ENCODE measurements at places on chromosomes 7 and 10. TPM values are rescaled to one million over a fixed set of nuclear protein-coding genes. Genes with fewer than 3 reads are reported as not detected.

The TWIST1 gene
- total RNA-seq = not detected

The PAPOLB gene
- total RNA-seq = not detected

The APBB1IP gene
- 6.3 TPM for total RNA-seq

The OR2F2 gene
- total RNA-seq = not detected

The GALNT17 gene
- total RNA-seq = 1.6 TPM

The H2BK1 gene
- total RNA-seq = not detected

The PLOD3 gene
- 103 TPM for total RNA-seq

The RET gene
- 1.3 TPM for total RNA-seq

The COL1A2 gene
- total RNA-seq = 31.8 TPM

The LDB1 gene
- total RNA-seq = 67.7 TPM

The ASIC3 gene
- total RNA-seq = 10.7 TPM

GRCh38 chr7:95213148-95213547 is 111.2 kb downstream of the PON1 start:
- no peak for DNase-seq
- H3K4me1 ChIP-seq = no peaks in the 10 kb centered on the region
- H3K27ac ChIP-seq = no peak overlapping the region
- no peaks in the 10 kb centered on the region for H3K27me3 ChIP-seq

DNA sequence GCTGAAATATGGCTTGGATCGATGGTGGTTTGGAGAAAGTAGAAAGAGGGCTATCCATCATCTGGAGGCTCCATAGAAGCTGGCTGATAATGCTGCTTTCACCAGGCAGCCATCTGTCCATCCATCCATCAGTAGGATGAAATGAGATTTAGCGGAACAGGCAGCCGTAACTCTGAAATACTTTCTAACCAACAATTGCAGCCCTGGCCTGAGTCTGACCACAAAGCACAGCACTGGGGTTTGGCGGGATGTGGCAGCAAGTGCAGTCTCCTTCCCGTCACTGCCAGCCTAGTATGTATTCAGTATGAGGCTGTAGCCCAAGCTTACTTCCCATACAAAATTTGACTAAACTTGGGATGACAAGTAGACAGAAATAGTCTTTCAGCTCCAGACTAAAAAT is 38.0 kb downstream of the R3HCC1L start:
- no peak overlapping the region for H3K27ac ChIP-seq
- no peaks in the 10 kb centered on the region for H3K36me3 ChIP-seq

- no peak overlapping the region for H3K27ac ChIP-seq
- H3K4me1 ChIP-seq = no peaks in the 10 kb centered on the region
- DNase-seq = no peak
- H3K27me3 ChIP-seq = no peaks in the 10 kb centered on the region
- no peaks in the 10 kb centered on the region for H3K36me3 ChIP-seq
These were observed 163.8 kb upstream of the KAT6B start for GRCh38 chr10:74662635-74663034.

GRCh38 chr10:89668386-89669071 is 23.5 kb upstream of the PANK1 start:
- no peaks in the 10 kb centered on the region for H3K27me3 ChIP-seq
- DNase-seq = no peak
- H3K36me3 ChIP-seq = no peaks in the 10 kb centered on the region
- H3K4me1 ChIP-seq = no peaks in the 10 kb centered on the region

GRCh38 chr7:84474436-84474835 is 279.8 kb upstream of the SEMA3A start:
- H3K27me3 ChIP-seq = no peaks in the 10 kb centered on the region
- no peak overlapping the region for H3K4me3 ChIP-seq
- no peak overlapping the region for H3K27ac ChIP-seq
- DNase-seq = no peak

GRCh38 chr7:140609646-140610045 is 31.0 kb downstream of the DENND2A start:
- no peaks in the 10 kb centered on the region for H3K27me3 ChIP-seq
- no peaks in the 10 kb centered on the region for H3K4me1 ChIP-seq
- no peak overlapping the region for H3K27ac ChIP-seq
- no peak overlapping the region for H3K4me3 ChIP-seq

GRCh38 chr7:1716263-1717094 is 46.4 kb downstream of the ELFN1 start:
- no peak overlapping the region for H3K27ac ChIP-seq
- DNase-seq = no peak
- no peak overlapping the region for H3K4me3 ChIP-seq
- H3K27me3 ChIP-seq = no peaks in the 10 kb centered on the region
- H3K4me1 ChIP-seq = no peaks in the 10 kb centered on the region

- H3K27ac ChIP-seq = no peak overlapping the region
- no peak for DNase-seq
- no peaks in the 10 kb centered on the region for H3K36me3 ChIP-seq
These were observed 110.7 kb downstream of the RAB18 start for GRCh38 chr10:27614776-27615175.

GRCh38 chr7:17680026-17680425 is 260.3 kb downstream of the SNX13 start:
- peak; percentile 66 for DNase-seq
- no peaks in the 10 kb centered on the region for H3K36me3 ChIP-seq
- H3K4me3 ChIP-seq = no peak overlapping the region

- no peaks in the 10 kb centered on the region for H3K36me3 ChIP-seq
- H3K4me1 ChIP-seq = no peaks in the 10 kb centered on the region
- H3K27me3 ChIP-seq = no peaks in the 10 kb centered on the region
- DNase-seq = no peak
- no peak overlapping the region for H3K4me3 ChIP-seq
These were observed 53.5 kb downstream of the SND1 start for GRCh38 chr7:127705461-127705959.

- no peak for DNase-seq
- H3K27ac ChIP-seq = peak overlapping the region; percentile 99
- H3K36me3 ChIP-seq = peaks cover 13% of the 10 kb centered on the region
- no peaks in the 10 kb centered on the region for H3K27me3 ChIP-seq
These were observed 4.0 kb downstream of the PDGFA start for GRCh38 chr7:515628-516027.

DNA sequence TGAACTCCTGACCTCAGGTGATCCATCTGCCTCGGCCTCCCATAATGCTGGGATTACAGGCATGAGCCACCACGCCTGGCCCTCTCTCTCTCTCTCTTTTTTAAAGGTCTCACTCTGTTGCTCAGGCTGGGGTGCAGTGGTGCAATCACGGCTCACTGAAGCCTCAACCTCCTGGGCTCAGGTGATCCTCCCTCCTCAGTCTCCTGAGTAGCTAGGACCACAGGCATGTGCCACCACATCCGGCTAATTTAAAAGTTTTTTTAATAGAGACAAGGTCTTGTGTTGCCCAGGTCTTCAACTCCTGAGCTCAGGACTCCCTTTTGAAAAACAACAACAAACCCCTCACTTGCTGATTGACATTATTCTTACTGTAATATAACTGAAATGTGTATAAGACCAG is 11.6 kb downstream of the PALD1 start:
- DNase-seq = no peak
- H3K36me3 ChIP-seq = no peaks in the 10 kb centered on the region
- peaks cover 6% of the 10 kb centered on the region for H3K4me1 ChIP-seq
- H3K4me3 ChIP-seq = no peak overlapping the region
- no peaks in the 10 kb centered on the region for H3K27me3 ChIP-seq

DNA sequence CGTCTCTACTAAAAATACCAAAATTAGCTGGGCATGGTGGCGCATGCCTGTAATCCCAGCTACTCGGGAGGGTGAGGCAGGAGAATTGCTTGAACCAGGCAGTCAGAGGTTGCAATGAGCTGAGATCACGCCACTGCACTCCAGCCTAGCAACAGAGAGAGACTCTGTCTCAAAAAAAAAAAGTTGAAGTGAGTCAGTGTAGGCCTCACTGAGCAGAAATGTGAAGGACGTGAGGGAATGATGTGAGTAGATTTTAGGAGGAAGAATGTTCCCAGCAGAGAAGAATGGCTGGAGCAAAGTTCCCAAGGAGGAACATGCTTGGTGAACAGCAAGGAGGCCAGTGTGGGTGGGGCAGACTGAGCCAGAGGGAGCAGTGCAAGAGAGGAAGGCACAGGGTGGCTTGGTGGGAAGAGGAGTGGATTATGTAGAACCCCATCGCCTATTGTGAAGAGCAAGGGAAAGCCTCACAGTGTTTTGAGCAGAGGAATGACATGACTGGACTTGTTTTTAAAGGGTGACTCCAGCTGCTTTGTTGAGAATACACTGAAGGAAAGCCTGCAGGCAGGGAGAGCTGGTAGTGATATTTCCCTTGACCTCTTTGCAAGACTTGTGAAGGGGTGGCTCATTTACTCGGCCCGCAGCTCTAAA is 708.7 kb downstream of the SUGCT start:
- H3K36me3 ChIP-seq = no peaks in the 10 kb centered on the region
- no peaks in the 10 kb centered on the region for H3K27me3 ChIP-seq
- no peaks in the 10 kb centered on the region for H3K4me1 ChIP-seq
- no peak for DNase-seq

- H3K4me1 ChIP-seq = peaks cover under 1% of the 10 kb centered on the region
- H3K36me3 ChIP-seq = no peaks in the 10 kb centered on the region
- H3K27ac ChIP-seq = no peak overlapping the region
- DNase-seq = no peak
- H3K27me3 ChIP-seq = no peaks in the 10 kb centered on the region
- H3K4me3 ChIP-seq = no peak overlapping the region
These were observed 4.4 kb upstream of the TBL2 start for GRCh38 chr7:73582664-73583202.

- H3K36me3 ChIP-seq = no peaks in the 10 kb centered on the region
- no peak overlapping the region for H3K27ac ChIP-seq
- DNase-seq = no peak
- no peaks in the 10 kb centered on the region for H3K27me3 ChIP-seq
- H3K4me1 ChIP-seq = peaks cover 16% of the 10 kb centered on the region
- no peak overlapping the region for H3K4me3 ChIP-seq
These were observed 85.4 kb upstream of the AFAP1L2 start for GRCh38 chr10:114489521-114490310.

DNA sequence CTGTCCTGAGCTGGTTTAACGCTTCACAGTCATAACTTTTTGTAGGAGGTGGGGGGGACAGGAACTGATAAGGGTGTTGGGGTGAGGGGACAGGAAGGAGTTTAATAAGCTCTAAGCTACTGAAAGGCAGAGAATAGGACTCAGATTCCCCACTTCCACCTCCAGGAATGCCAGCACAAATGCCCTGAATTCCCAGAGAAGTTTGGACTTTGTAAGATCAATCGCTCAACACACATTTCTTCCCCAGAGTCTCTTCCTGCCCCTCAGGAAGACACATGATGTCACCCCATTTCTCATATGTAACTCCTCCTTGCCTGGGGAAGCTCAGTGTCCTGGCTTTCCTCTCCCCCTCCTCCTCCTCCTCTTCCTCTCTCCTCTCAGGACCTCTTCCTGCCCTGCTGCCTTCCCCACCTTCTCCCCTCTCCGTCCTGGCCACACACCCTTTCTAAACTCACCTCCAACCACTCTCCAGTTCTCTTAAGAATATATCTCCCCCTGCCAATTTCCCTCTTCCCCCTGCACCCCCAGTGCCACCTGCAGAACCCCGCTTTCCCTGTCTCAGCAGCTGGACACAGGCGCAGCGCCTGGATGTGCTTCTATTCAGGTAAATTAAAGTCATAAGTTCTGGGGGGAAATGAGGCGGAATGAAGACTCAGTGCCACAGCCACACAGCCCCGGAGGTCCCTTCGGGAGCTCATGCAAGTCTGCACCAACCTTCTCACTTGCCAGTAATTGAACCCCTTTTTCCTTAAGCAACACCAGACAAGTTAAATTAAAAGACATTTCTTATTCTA is 5.3 kb upstream of the LOXL4 start:
- no peak for DNase-seq
- no peaks in the 10 kb centered on the region for H3K36me3 ChIP-seq
- H3K27ac ChIP-seq = no peak overlapping the region
- H3K27me3 ChIP-seq = no peaks in the 10 kb centered on the region

- no peaks in the 10 kb centered on the region for H3K36me3 ChIP-seq
- no peak overlapping the region for H3K4me3 ChIP-seq
- no peak for DNase-seq
- H3K27me3 ChIP-seq = no peaks in the 10 kb centered on the region
- no peak overlapping the region for H3K27ac ChIP-seq
These were observed 42.9 kb downstream of the ELFN1 start for GRCh38 chr7:1712907-1713501.

DNA sequence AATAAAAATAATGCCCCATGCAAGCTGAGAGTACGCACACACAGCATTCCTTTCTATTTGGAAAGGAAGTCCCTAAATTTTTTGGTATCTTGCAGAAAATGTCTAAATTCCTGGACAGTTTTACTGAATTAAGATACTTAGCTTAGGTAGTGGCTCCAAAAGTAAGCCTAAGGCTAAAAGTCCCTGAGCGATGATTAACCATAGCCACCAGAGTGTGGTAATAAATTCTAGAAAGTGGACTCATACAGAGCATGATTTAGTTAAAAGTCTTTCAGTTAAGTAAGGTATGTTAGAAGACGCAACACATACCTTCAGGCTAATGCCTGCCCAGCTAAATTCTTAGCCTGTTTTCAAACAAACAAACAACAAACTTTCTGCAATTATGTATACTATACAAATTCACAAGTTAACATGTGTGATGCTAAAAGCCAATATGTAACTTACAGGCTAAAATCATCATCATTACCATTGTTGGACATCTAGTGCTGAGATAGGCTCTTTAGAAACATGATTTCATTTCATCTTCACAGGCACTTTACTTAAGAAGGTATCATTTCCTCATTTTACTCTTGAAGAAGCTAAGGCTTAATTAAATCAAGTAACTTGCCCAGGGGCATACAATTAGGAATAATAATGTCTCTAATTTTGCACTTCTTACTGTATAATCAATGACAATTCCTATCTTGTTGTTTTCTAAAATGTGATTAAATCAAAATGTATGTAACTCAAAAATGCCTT is 261.4 kb upstream of the YAE1 start:
- H3K36me3 ChIP-seq = no peaks in the 10 kb centered on the region
- no peaks in the 10 kb centered on the region for H3K27me3 ChIP-seq
- H3K4me3 ChIP-seq = no peak overlapping the region

DNA sequence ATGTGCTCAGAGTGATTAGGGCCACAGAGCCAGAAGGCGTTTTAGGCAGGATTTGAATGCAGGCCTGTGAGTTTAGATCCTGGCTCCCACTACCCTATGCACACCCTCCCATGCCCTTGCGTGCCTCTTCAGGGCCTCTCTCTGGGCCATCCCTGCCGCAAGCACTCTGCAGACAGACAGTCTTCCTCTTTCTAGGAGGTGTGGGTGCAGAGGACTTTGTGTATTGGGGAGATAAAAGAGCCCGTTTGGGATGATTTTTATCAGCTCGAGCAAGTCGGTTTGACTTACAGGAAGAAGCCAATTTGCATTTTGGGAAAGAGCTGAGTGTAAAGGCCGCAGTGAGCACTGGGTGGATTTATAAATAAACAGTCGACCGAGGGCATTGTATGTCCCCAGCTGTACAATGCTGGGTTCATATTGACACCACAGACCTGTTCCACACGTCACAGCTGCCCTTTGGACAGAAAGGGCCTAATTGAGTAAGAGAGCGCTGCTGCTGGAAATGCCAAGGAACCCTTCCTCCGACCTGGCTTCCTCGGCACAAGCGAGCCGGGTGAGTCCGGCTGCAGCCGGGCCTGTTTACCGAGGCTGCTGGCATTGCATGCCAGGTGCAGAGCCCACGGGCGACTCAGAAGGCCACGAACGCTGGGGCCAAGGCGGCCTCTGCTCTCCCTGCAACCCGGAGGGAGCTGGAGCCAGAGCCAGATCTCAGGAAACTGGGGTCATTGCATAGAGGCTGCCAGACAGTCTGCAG is 25.1 kb downstream of the ZMIZ1 start:
- peak overlapping the region; percentile 58 for H3K27ac ChIP-seq
- H3K4me3 ChIP-seq = no peak overlapping the region
- no peaks in the 10 kb centered on the region for H3K4me1 ChIP-seq
- no peaks in the 10 kb centered on the region for H3K27me3 ChIP-seq
- peak; percentile 87 for DNase-seq
- H3K36me3 ChIP-seq = no peaks in the 10 kb centered on the region

- DNase-seq = peak; percentile 76
- H3K27ac ChIP-seq = no peak overlapping the region
- no peaks in the 10 kb centered on the region for H3K36me3 ChIP-seq
- no peak overlapping the region for H3K4me3 ChIP-seq
These were observed 17.0 kb upstream of the SFRP5 start for GRCh38 chr10:97788552-97789442.
